ENCODE measurements at places on chromosomes 6 and 20.

- DNase-seq = no peak
These were observed 425.7 kb upstream of the KHDRBS2 start for GRCh38 chr6:62711750-62712149.

DNA sequence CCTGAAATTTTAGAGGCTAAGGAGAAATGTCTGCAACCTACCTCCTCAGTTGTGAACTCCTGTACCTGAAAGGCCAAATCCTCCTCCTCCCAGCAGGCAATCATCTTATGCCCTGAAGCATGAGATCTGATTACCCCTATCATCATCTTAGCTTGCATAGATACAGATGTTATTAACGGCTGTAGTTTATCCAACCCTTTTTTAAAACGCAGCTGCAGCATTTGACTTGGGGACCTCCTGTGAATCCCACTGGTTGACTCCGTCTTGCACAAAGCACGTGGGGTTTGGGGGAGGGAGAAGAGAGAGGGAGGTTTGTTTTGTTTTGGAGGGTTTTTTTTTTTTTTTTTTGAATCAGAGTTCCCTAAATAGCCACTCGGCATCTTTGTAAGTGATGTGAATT lies 5.8 kb upstream of the NR2E1 start:
- DNase-seq = no peak

DNA sequence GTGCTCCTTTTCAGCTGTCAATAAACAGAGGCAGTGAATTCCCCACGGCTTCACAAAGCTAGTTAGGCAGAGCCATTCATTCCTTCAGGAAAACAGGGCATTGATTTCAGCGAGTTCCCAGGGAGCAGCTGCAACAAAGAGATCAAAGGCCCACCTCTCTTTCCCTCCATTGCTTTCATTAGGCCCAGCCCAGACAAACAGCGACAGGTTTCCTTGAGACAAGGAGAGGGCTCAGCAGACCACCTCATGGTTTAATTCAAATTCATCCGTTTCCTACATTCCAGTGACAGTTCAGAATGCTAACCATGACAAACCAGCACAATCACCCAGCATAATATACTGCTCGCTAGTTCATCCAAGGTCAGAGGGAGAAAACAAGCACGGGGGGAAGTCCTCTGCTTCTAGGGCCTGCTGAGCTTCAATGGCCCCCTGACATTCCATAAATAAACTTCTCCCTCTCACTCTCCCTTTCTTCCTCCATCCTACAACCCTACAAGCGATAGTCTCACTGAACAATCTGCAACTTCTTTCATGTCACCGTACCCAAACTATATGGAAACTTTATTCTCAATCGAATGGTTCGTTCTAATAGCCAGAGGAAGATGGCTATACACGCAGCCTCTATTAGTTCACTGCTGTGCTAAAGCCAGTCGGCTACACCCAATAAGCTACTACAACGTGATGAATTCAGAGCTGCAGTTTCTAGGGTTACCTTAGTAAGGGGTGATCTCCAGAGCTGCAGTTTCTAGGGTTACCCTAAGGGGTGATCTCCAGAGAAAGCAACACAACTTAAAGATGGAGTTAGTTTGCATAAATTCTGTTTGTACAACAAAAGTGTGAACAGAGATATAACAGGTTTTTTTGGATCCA lies 34.7 kb downstream of the PLAGL1 start:
- DNase-seq = no peak

DNA sequence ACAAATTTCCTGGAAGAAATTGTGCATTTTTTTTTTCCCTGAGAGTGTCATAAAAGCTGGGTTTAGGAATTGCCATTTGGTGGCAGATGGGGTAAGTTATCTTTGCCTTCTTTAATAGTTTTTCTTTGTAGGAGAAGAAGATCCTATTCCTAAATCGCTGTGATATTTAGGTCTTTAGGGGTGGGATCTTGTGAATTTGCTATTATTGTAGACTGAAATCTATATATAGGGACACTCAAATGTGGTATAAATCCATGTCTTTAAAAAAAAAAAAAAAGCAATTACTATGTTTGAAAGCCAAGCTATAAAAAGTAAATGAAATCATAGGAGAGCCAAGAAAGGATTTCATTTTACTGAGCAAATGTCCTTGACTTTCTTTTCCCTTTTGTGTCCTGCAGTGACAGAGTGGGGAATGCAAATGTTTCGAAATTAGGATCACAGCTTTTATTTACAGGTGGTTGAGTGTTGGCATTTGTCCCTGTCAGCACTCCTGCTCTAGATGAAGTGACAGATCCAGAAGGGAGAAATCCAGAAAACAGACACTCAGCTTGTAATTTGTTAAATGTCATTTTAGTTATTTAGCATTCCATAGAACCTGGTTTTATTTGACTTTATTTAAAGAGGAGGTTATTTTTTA lies 29.4 kb downstream of the TIAM2 start:
- no peak for DNase-seq

GRCh38 chr20:52616629-52617028 lies 355.5 kb upstream of the TSHZ2 start:
- DNase-seq = no peak

GRCh38 chr6:42911171-42912021 lies 4.5 kb upstream of the PTCRA start:
- no peak for DNase-seq

GRCh38 chr6:2851727-2852513 lies 10.3 kb upstream of the SERPINB1 start:
- DNase-seq = no peak

- no peak for DNase-seq
These were observed 622.3 kb upstream of the ARID1B start for GRCh38 chr6:156154896-156155295.

DNA sequence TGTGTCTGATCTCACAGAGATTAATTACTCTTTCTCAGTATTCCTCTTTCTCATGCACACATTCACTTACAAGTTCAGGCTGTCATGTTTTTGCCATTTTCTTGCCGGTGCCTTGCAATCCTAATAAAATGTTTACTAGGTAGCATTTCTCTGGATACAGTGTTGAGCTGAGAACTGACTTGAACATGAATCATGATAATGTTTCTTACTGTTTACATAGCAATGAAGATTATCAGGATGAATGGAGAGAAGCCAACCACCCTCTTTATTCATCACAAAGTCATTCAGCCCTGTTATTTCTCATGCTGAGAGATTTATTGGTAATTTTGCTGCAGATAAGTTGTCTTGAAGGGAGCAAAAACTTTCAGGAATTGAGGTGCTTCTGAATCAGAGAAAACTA lies 185.5 kb upstream of the ECI2 start:
- DNase-seq = no peak

- DNase-seq = no peak
These were observed 37.5 kb downstream of the MAK start for GRCh38 chr6:10800810-10801209.

GRCh38 chr20:48148916-48149672 lies 363.8 kb upstream of the SULF2 start:
- no peak for DNase-seq

DNA sequence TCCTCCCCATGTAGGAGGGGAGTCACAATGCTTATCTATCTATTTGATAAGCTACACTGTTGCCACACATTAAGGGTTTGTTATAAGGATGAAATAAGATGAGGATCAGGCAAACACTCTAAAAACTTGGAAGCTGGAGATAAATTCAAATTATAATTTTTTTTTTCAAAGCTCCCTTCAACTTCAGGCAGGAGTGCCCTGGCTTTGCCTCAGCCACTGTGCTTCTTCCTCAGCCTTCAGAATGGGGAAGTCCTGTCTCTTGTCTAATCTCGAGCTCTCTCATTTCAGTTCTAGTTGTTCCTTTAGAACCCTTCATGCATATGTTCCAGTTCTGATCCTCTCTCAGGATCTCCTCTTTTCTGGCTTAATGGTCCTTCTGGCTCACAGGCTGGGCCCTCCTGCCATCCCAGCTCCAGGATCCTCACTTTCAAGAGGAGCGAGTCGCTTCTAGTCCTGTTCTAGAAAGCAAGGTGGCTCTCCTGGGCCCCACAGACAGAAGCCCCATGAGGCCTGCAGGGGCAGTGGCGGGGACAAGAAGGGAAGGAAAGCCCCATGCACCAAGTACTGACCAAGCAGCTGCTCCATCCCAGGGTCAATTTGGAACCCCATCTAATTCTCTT lies 164.3 kb downstream of the VEGFA start:
- DNase-seq = no peak

DNA sequence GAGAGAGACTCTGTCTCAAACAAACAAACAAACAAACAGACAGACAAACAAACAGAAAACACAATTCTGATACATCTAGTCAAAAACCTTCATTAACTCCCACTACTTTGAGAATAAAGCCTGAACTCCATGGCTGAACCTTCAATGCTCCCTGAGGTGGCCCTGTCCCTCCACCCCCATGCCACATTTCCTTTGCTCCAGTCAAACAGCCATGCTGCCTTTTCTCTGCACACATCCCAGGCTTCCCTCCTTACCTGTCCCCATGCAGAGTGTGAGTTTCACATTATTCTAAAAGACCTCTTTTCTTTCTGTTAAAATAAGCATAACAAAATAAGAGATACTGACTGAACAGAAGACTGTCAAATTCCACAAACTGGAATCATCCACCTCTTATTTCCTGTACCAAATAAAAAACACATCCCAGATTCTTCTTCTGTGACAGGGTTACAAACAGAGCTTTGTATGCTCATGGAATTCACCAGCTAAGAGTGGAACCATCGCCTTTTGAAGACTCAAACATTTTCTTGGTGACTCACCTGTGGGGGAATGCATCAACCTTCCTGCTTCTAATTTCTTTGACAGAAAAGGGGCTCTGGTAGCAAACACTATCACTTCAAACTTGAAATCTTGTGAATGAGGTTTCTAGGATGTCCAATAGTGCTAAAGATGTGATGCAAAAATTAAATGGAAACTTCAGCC lies 71.0 kb upstream of the SLC22A16 start:
- no peak for DNase-seq

DNA sequence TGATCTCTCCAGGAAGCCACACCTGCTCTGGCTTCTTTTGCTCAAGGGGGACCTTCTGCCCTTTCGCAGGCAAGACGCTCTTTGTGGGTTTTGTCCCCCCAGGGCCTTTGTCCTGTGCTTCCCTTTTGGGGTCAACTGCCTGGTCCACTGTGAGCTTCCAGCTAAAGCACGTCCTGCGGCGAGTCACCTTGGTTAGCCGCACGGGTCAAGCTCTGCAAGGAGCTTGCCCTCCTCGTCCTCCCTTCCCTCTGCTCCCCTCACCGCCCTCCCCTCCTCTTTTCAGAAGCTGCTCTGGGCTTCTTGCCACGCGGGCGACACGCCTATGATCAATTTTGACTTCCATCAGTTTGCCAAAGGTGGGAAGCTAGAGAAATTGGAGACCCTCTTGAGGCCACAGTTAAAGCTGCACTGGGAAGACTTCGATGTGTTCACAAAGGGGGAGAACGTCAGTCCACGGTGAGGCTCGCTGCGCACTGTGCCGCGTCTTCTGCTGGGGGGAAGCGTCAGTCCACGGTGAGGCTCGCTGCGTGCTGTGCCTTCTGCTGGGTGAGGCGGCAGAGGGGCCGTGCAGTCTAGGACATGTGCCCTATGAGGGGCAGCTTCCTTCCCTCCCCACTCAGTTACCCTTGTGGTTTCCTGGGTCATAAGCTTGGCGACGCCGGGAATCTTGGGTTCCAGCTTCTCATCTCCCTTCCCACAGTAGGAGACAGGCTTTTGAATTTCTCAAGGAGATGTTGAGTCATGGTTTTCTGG lies 80.2 kb downstream of the SYNJ2 start:
- DNase-seq = no peak

DNA sequence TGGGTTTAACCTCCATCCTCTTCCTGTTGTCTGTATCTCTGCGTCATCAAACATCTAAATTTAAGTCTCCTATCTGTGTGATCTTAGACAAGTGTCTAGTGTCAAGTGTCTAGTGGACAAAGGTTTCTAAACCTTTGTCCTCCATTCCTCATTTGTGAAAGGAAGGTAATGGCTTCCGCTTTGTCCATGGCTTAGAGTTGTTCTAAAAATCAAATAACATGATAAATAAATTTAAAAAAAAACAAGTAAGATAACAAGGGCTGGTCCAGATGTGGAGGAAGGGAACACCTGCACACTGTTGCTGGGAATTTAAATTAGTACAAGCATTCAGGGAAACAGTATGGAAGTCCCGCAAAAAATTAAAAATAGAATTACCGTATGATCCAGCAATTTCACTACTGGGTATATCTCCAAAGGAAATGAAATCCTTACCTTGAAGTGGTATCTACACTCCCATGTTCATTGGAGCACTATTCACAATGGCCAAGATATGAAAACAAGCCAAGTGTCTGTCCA lies 17.6 kb upstream of the SERPINB1 start:
- DNase-seq = no peak

DNA sequence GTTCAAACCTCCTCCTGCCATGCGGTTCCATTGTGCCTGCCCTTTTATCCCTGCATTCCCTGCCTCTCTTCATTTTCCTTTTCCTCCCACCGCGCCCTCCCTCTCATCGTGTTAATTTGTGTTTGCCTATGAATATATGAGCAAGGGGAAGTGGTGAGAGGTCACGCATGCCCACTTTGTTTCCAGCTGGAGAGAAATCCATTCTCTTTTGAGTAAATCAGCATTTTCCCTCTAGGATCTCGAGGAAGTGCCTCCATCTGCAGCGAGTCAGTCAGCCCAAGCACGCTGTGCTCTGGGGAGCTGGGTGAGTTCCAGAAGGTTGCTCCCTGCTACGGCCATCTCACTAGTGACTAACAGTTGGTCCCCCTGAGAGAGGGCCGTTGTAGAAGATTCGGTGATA lies 42.9 kb downstream of the CDH26 start:
- DNase-seq = no peak

GRCh38 chr20:44540834-44541233 lies 19.0 kb upstream of the SERINC3 start:
- DNase-seq = no peak

- no peak for DNase-seq
These were observed 102.5 kb downstream of the SASH1 start for GRCh38 chr6:148445116-148445515.

GRCh38 chr6:9593554-9593953 lies 821.3 kb downstream of the TFAP2A start:
- no peak for DNase-seq

- no peak for DNase-seq
These were observed 437 bp downstream of the CD40 start for GRCh38 chr20:46118481-46119020.

GRCh38 chr6:28117386-28118050 lies 6.9 kb upstream of the ZSCAN16 start:
- DNase-seq = no peak

- DNase-seq = no peak
These were observed 34.3 kb upstream of the CARMIL1 start for GRCh38 chr6:25244865-25245264.
